ENCODE measurements at places on chromosomes 5 and 9.

- no peak for DNase-seq
Measured at GRCh38 chr9:109122726-109123621, 3.2 kb upstream of the TMEM245 start.

GRCh38 chr9:3177146-3177761 is 333.4 kb upstream of the PUM3 start:
- no peak for DNase-seq

- no peak for DNase-seq
Measured at GRCh38 chr5:68729678-68730077, 364.1 kb upstream of the SLC30A5 start.

- no peak for DNase-seq
Measured at GRCh38 chr9:121658166-121658565, 6.7 kb downstream of the DAB2IP start.

DNA sequence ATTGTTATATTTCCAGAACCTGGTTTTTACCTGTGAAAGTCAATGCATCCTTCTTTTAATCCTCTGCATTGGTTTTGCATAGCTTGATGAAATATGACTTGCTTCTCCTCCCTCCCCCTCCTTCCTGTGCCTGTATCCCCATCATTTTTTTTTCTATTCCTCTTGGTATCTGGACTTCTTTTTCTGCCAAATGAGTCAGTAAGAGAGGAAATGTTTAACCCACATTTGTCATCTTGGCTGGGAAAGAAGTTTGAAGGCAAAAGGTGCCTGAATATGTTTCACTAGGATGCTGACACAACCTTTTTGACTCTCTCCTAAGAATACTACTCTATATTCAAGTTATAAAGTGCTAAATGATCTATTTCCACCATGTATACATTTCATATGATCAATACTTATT is 35.5 kb upstream of the CDKN2B start:
- no peak for DNase-seq
